ENCODE measurements at places on chromosomes 7 and 10. TPM values are rescaled to one million over a fixed set of nuclear protein-coding genes. Genes with fewer than 3 reads are reported as not detected.
A peak's percentile ranks its signal among the peaks of the same experiment; 100 is the strongest.

The CD36 gene
- total RNA-seq: 919 TPM

The DNAJC12 gene
- total RNA-seq: 49.8 TPM

DNA sequence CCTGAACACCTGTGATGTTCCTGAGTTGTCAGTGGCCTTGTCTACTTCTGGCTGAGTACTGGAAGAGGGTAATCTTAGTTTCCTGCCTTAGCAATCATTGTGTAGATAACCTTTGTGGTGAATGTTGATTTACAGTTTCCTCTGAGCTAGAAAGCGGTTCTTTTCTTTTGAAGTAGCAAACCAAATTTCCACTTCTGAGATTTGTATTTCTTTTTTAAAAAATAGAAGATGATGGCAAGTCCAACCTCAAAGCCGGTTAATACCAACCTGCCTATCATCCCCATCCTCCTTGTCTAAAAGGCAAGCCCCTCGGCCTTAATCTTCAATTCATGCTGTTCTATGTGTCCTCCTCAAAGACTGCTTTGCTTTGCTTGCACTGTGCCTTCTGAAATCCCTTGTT, 12.5 kb upstream of the PALS2 start:
- DNase-seq: no peak

- no peak for DNase-seq
Observed at GRCh38 chr10:21732067-21732772, 198.2 kb downstream of the MLLT10 start.

- DNase-seq: no peak
Observed at GRCh38 chr7:46754140-46754720, 827.7 kb downstream of the TNS3 start.

GRCh38 chr10:123160311-123160980, 6.2 kb downstream of the BUB3 start:
- DNase-seq: no peak

GRCh38 chr7:8360564-8361153, 72.8 kb upstream of the NXPH1 start:
- DNase-seq: no peak

GRCh38 chr7:5296611-5297226, 14.0 kb downstream of the SLC29A4 start:
- no peak for DNase-seq

The PNLIP gene
- total RNA-seq: not detected

The OR2A12 gene
- not detected for total RNA-seq

DNA sequence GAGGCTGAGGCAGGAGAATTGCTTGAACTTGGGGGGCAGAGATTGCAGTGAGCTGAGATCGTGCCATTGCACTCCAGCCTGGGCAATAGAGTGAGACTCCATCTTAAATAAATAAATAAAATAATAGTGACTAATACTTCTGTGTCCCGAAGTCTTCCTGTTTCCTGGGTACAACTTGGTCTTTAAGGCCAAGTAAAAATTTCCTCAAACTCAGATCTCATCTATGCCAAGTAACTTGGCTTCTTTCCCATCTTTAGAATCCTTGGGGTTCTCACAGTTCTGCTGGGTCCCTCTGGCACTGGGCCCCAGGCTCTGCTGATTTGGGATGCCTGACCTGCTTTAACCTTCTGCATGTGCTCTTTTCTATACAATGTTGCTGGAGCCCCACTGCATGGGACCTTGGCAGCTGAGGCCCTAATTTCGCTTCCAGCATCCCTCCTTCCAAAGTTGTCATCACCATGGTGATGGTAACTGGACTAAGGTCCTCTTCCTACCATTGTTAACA, 22.7 kb upstream of the AKR1B10 start:
- DNase-seq: no peak

DNA sequence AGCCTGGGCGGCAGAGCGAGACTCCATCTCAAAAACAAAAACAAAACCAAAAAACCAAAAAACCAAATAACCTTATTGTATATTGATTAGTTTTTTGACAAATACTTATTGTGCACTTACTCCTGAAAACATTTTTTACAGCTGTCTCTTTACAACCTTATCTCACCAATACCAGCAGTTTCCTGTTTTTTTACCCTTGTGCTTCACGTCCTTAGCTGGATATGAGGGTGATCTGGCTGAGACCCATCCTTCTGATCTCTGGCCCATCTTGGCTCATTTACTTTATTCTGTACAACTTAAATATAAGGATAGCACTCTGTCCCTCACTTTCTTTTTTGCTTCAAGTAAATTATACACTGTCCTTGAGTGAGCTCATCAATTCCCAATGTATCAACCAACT, 104.6 kb upstream of the DNAJB12 start:
- no peak for DNase-seq

GRCh38 chr7:41268878-41269277, 434.0 kb downstream of the INHBA start:
- DNase-seq: no peak

- no peak for DNase-seq
Observed at GRCh38 chr10:129954492-129955315, 9.4 kb downstream of the EBF3 start.

DNA sequence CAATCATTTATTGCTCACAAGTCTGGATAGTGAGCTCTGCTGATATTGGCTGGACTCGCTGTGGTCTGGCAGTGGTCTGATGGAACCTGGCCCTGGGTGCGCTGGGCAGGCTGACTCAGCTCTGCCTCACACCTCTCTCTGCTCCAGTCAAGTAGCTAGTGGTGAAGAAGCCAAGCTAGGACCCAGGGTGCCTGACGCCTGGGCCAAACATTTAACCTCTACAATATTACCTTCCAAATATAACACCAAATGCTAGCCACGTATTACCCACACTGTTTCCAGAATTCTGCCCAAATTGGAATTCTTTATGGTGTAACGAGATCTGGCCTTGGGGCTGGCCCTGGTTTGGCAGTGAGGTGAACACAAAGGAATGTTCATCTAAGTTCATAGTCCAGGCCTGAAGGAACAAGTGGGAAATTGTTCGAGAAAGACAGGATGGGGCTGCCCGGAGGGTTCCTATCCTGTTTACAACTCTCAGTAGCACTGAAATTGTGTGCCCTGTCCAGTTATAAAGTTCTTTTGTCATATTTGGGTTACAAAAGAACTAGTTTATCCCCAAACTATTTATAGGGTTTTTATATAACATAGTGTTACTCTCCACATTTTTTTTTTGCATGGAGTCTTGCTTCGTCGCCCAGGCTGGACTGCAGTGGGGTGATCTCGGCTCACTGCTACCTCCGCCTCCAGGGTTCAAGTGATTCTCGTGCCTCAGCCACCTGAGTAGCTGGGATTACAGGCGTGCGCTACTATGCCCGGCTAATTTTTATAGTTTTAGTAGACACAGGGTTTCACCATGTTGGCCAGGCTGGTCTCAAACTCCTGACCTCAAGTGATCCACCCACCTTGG, 16.3 kb downstream of the OR2AE1 start:
- peak; percentile 87 for DNase-seq

GRCh38 chr10:76885816-76886215, 751.8 kb downstream of the KCNMA1 start:
- no peak for DNase-seq

DNA sequence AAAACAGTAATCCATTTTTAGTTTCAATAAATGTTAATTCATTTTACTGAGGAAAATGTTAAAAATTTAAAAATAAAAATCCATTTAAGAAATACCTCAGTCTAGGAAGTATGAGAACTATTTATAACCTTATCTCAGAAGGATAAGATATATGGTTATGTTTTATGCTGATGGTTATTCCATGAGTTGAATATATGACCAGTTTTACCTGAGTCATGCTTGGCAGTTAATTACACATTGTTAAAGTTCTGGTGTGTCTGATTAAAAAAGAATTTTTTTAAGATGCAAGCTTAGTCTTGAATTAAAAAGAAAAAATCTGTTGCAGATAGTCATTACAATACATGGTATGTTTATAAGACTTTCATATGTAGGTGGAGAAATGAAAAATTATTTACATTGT, 191.7 kb downstream of the ARL4A start:
- no peak for DNase-seq

The PTPRE gene
- 11.8 TPM for total RNA-seq

- no peak for DNase-seq
Observed at GRCh38 chr7:131104596-131105293, 222.9 kb upstream of the MKLN1 start.

DNA sequence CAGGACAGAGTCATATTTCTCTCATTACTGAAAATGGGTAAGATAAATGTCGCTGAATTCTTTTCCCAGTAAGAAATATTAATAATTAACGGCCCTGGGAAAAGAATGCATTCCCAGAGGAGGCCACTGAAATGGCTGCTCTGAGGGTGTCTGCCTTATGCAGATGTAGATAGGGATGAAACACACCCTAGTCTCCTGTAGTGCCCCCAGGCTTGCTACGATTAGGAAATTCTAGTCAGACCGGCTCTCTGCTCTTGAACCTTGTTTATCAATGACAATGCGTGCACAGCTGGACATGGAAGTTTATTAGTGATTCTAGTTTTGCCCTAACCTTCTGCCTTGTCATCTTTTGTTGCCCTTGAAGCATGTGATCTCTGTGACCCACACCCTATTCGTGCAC, 291.1 kb downstream of the ZNF248 start:
- no peak for DNase-seq

DNA sequence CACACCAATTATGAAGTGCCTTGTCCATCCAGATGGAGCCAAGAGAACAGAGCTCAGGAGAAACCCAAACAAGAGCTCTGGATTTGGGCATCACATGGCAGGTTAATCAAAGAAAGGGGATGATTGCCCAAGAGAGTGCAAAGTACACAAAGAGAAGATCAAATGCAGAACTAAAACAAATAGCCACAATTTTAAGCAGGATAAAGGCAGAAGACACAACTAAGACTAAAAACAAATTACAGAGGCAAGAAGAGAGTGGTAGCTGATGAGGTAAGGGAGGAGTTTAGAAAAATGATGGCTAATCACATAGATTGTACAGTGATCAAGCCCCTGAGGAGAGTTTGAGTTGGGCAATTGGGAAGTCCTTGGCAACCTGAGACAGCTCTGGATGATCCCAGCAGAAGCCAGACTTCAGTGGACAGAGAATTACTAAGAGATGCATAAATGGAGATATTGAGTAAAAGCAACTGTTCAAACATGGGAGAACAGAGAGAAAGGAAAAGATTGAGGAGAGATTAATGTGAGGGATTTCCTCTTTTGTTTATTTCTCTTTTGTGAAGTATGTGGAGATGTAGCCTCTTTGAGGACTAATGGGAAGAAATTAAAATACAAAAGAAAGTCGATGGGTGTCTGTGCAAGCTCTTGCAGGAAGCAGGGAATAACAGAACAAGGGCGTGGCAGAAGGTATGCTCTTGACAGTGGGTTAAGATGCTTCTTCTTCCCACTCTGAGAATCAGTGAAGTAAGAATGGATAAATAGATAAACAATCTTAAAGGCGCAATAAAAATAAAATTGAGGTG, 101.9 kb downstream of the LRRN3 start:
- no peak for DNase-seq

GRCh38 chr10:10551596-10552301, 465.9 kb upstream of the CELF2 start:
- DNase-seq: no peak

The MSMB gene
- total RNA-seq: not detected

DNA sequence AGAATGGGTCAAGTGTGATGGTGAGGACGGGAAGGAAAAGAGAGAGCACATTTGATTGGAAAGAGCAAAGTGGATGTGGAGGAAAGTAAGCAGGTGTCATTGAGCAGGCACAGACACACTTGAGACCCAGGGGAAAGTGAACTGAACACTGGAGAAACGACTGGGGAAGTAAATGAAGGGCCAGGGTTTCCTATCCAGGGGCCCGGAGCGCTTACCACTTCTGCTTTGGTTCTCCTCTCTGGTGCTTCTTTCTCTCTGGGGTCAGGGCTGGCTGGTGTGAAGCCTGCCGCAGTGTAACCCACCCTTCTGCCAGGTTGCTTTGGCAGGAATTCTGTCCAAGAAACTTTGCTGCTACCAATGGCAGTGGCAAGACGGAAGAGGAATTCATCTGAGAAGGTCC, 219.3 kb downstream of the SKAP2 start:
- DNase-seq: no peak

DNA sequence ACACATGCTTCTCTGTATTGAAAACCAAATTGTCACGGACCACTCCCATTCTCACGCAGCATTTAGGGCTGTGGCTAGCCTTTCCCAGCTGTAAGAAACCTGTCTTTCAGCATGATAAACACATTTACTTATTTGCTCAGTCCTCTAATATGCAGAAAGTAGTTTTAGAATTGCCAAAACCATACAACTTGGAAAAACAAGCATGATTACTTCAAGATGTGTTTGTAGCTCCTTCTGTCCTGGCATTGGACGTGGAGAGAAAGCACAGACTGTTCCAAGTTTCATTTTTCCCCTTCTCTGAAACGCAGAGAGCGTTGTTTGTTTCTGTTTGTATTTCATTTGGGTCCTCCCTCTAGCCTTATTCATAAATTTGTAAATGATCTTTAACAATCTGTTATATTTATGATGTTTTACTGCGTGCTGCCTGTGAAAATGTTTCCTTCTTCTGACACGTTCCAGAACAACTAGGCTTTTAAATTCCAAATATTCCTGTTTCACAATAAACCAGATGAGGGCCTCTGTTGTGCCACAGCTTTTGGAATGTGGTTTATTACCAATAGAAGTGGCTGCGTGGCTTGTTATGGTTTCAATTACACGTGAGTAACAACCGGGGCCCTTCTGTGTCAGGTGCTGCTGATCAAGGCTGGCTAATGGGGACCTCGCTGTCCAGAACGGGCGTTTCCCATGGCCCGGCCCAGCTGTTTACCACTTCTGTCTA, 26.1 kb downstream of the MNX1 start:
- DNase-seq: no peak

The HYAL4 gene
- total RNA-seq: not detected

- no peak for DNase-seq
Observed at GRCh38 chr7:97116308-97116707, 1.2 kb upstream of the SDHAF3 start.

DNA sequence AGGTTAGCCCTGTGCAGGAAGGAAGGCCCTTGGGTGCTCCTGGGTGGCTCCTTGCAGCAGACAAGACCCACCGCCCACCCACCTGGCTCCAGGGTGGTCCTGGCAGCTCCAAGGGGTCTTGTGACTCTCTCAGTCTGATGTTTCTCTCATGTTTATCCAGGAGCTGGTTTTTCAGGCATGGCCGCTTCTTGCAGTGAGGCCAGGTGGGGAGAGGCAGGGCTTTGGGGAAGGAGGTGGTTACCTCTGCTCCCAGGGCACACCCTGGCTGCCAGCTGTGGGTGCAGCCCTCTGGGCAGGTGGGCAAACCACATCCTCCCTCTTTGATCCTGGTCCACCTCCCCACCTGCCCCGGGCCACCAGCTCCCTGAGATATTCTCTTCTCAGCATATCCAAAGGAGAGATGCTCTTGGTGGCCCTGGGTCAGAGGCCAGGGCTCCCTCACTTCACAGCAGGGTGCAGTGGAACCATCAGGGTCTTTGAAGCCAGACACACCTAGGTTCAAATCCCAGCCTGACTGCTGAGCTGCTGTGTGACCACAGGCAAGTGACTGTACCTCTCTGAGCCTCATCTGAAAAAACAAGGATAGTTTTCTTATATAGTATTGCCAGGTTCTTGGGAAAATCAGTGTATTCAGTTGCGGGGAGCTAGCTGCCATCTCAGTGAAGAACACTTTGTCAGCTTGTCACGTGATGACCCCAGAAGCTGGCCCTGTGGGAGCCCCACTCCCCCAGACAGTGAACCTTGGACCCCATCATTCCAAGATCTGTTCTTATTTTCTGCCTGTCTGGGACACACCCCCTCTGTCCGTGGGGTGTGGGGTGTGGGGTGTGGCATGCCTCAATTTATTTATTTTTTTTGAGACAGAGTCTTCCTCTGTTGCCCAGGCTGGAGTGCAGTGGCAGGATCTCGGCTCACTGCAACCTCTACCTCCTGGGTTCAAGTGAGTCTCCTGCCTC, 11.5 kb downstream of the GTF2IRD1 start:
- peak; percentile 81 for DNase-seq

- no peak for DNase-seq
Observed at GRCh38 chr7:158473946-158474345, 113.7 kb downstream of the PTPRN2 start.

- no peak for DNase-seq
Observed at GRCh38 chr7:138584283-138584682, 116.9 kb downstream of the SVOPL start.

All from breast epithelium (tissue), 4 donors.